ENCODE measurements at places on chromosomes 7 and 10.

DNA sequence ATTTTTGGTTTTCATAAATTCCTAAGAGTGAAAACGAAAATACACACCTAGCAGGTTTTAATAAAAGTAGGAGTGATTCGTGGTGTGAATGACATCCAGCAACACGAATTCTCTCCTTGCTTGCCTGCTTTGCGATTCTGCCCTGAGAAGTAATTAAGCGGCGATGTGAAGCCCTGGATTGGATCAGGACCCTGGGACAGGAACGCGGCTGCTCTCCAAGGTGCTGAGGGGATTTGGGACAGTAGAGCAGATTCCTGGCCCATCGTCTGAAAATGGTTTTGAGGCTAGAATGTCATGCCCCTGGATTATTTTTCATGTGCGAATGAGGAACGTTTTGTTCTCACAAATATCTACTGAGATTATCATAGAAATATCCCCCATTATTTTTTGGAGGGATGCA, 7.8 kb downstream of the NPS start:
- DNase-seq, result no peak

DNA sequence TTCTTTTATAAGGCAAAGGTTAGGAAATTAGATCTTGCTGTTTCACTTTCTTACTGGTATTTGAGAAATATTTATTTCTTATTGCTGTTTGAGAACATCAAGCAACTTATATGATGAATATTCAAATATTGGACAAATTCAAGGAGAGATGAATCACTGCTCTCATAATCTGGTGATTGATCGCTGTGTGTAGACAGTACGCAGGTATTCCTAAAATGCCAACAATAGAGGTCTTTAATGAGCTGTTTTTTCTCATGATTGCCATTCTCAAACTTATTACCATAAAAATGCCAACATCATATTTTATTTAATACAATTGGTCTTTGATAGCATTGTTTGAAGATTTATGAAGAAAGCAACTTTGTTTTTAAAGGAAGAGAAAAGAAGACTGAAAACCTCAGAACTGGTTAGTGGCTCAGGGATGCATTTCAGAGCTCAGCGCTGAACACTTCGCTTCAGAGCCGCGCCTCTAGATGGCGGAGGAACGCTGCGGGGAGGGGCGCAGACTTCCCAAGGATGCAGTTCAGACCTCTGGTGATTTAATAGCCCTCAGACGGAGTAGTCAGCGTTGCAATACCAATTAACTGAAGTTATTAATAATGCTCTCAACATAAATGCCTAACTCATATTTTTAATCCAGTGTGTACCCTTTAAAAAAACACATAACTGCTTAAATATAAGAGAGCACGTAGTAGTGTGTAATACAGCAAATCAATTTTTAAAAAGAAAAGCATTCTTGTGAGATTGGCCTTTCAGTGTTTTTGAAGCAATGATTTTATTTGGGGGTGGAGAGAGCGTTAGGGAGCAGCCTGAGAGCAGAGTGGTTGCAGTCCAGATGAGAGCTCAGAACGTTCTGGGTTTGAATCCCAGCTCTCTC, 38.5 kb upstream of the STEAP4 start:
- peak; percentile 13 for DNase-seq

GRCh38 chr10:114131094-114131493, 42.9 kb downstream of the CCDC186 start:
- no peak for DNase-seq

- DNase-seq, result no peak
Measured at GRCh38 chr7:37318541-37318940, 130.1 kb downstream of the ELMO1 start.

DNA sequence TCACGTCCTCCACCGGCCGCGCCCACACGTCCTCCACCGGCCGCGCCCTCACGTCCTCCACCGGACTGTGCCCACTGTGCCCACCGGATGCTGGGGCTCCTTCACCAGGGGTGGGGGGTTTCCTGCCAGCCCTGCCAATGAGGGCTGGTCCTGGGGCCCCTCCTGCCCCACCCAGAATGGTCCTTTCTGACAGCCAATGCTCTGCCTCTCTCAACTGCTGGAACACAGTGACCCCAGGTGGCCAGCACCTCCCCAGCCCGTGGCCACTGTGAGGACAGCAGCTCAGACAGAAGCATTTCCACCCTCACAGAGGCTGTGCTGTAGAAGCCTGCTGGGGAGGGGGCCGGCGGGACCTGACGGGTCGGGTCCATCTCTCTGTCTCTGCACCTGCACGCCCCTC, 90.1 kb upstream of the DNAAF5 start:
- DNase-seq, result peak; percentile 50

GRCh38 chr10:101233863-101234262, 4.6 kb upstream of the LBX1 start:
- DNase-seq, result no peak

GRCh38 chr10:54797636-54798321, 3.3 kb downstream of the PCDH15 start:
- DNase-seq, result no peak

DNA sequence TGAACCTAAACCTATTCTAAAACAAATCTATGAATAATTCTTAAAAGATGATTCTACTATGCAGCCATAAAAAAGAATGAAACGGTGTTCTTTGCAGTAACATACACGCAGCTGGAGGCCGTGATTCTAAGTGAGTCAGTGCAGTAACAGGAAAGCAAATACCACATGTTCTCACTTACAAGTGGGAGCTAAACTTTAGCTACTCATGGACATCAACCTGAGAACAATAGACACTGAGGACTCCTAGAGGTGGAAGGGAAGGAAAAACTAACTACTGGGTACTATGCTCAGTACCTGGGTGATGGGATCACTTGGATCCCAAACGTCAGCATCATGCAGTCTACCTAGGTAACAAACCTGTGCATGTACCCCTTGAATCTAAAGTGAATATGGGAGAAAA, 575.0 kb upstream of the MGMT start:
- no peak for DNase-seq

GRCh38 chr7:50472427-50472826, 22.3 kb upstream of the FIGNL1 start:
- DNase-seq, result no peak

DNA sequence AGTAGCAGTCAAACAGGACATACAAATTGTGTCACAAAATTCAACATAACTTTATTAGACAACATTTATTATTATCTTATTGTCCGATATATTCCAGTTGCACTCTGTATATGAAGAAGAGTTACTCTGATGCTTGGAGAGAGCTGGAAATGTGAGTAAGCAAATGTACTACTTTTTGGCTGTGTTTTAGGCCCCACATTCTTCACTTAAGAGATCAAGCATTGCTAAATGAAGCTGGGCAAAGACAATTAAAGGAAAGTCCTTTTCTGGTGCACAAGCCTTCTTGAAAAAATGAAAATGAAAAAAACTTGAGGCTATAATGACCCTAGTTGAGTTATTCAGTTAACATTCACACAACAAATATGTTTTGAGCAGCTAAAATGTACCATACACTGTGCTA, 26.1 kb downstream of the MYPN start:
- DNase-seq, result peak; percentile 37

DNA sequence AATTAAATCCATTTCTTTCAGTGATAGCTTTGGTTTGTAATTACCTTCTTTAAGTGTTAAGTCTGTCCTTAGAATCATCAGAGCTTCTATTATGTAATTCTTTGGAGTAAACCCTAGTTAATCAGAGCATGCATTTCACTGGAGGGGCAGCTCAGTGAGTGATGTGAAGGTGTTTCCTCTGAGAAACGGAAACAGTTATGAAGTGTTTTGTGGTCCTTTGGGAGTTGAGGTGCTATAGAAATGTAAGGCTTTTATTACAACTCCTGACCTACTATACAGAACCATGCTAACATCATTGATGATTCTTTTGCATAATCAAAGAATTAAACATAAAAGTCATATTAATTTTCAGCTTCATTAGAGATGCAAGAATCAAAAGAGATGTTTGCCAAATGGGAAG, 141.5 kb downstream of the EXOC4 start:
- no peak for DNase-seq

GRCh38 chr7:82015751-82016150, 245.9 kb upstream of the HGF start:
- no peak for DNase-seq

DNA sequence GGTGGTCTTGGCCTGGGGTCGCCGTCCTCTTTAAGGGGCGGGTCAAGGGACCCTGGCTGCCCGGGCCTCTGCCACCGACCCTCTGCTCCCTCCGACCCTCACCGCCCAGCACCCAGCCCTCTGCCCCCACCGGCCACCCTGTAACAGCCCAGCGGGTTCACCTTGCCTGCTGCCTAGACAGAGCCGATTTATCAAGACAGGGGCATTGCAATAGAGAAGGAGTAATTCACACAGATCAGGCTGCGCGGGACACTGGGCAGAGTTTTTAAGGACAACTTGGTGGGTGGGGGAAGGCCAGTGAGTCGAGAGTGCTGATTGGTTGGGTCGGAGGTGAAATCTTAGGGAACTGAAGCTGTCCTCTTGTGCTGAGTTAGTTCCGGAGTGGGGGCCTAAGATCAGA, 779 bp upstream of the ADCK2 start:
- no peak for DNase-seq

- peak; percentile 56 for DNase-seq
Measured at GRCh38 chr10:5442065-5442989, 30.0 kb downstream of the NET1 start.

GRCh38 chr10:48363617-48364355, 57.3 kb downstream of the MAPK8 start:
- peak; percentile 46 for DNase-seq

GRCh38 chr7:4188651-4189050, 493.4 kb upstream of the FOXK1 start:
- no peak for DNase-seq

- no peak for DNase-seq
Measured at GRCh38 chr7:151483711-151483983, 36.0 kb downstream of the RHEB start.

DNA sequence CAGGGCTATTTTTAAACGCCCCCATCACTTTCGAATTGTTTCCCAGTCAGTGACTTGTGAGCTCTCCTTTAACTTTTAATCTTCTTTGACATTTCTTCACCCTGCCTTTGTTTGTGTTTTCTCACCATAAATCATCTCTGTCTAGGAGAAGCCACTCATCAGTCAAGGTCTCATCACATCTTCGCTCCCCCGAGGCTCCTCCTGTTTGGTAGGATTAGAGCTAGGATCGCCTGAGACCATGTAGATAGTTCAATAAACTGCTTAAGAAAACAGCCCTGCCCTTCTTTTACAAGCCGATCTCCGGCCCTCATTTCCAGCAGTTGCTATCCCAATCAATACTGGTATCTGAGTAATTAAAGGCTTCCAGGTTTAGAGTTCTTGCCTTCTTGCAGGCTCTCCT, 472.8 kb upstream of the ADARB2 start:
- no peak for DNase-seq

DNA sequence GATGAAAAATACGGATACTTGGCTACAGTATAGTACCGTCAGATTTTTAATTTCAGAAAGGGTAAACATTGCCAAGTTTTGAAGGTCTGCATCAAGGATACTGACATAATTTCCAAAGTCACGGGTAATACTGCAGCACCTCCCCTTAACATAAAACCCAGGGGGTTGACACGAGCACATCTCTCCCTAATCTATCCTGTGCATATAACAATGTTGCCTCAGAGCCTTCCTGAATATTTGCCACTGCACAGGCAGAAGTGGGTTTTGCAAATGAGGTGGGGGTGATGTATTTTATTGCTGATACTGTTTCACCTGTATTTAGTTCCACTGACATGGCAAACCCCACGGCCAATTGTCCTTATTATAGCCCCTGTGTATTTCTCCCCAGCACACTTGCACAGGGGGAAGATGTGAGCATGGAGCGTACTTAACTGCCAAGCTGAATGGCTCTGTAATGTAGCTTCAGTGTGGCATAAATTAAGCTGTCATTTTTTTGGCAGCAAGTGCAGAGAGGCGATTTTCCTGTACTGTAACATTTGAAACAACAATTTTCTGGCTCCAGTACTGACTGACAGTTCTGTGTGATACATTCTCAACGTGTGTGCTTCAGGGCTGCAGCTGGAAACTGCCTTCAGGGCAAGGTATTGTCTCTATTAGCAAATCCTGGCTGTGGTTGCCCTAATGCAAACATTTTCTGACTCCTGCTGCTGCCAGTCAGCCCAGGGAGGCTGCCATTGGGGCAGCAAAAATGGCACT, 299.6 kb upstream of the SP4 start:
- DNase-seq, result no peak

All from AG08395 (cell line).